T1000 (cell line): ENCODE measurements at places on chromosomes 13 and 19.

DNA sequence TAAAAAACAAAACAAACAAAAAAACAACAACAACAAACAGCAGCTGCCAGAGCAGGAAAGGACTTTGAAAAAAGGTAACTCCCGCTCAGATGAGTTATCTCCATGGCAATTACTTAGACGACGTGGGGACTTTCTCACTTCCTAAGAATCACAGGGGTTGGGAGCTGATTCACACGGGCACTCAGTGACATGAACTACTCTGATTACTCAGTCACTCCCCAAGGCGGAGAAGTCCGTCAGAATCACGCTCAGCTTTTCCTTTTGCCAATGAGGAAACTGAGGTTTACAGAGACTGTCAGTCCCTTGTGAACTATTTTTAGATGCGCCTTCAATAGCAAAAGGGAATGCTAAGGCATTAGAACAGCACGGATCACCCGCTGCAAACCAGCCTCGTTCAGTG is 32.3 kb upstream of the MATK start:
- no peak for DNase-seq

DNA sequence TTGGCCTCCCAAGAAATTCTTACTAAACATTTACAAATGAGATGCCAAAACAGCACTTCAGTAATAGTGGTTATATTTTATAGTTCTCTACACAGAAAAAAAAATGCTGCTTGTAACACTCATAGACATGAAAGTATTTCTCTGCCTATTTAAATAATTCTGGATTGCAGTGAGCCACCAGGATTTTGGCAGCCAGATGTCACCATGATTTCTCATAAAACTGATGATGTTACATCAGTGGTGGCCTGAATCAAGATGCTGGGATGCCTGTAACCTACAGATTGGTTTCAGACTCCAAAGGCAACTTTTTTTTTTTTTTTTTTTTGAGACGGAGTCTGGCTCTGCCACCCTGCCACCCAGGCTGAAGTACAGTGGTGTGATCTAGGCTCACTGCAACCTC is 2.7 kb upstream of the CAPS start:
- DNase-seq, result no peak

DNA sequence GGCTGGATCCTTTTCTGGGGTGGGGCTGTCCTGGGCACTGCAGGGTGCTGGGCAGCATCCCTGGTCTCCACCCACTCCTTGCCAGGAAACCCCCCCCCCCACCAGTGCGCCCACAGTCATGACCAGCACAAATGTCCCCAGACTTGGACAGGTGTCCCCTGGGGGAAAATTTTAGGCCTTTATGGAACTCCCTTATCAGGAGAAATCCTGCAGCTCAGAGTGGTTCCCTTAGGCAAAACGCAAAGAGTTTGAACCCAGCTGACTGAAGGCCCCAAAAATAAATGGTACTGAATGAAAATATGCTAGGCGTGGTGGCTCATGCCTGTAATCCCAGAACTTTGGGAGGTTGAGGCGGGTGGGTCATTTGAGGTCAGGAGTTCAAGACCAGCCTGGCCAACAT is 51.8 kb downstream of the GADD45B start:
- DNase-seq, result no peak

GRCh38 chr13:43072394-43072793 is 49.0 kb downstream of the DNAJC15 start:
- DNase-seq, result no peak

GRCh38 chr13:105377452-105377851 is 1158.0 kb downstream of the EFNB2 start:
- no peak for DNase-seq
